Right ventricle myocardium inferior (tissue), 1 donor: ENCODE measurements at places on chromosomes 5 and 9.
A peak's percentile ranks its signal among the peaks of the same experiment; 100 is the strongest.

GRCh38 chr9:133100506-133101355 is 20.3 kb downstream of the RALGDS start:
- no peak for DNase-seq

- no peak for DNase-seq
These were observed 452.8 kb upstream of the PTGER4 start for GRCh38 chr5:40226906-40227305.

DNA sequence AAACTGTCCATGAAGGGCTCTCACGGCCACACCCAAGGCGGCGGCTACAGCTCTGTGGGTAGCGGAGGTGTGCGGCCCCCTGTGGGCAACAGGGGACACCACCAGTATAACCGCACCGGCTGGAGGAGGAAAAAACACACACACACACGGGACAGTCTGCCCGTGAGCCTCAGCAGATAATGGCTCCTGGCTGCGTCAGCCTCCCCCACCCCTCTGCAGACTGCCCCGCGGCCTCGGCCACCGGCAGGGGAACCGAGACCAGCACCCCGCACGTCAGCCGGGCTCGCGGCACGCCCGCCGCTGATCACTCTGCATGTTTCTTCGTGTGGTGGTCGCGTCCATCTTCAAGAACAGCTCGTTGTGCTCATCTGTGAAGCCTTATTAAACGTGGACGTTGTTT is 41.5 kb downstream of the TENT4A start:
- no peak for DNase-seq

DNA sequence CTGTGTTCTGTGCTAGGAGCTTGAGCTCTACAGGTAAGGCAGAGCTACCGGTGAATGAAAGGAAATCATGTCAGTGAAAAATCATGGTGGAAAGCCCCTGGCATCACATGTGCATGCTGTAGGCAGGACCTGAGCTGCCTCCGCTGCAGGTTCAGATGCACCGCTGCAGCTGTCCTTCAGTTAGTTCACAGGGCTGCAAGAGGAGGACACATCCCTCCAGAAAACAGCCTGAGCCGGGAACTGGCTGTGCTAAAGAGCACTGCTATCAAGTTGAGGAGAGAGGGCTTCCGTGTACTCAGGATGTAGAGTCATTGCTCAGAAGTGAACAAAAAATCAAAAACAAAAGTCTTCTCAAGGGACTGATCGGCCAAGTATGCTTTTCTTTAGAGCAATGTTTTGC is 138.6 kb downstream of the ERCC6L2 start:
- DNase-seq, result no peak

- no peak for DNase-seq
These were observed 120.5 kb upstream of the IRX4 start for GRCh38 chr5:2003206-2003605.

GRCh38 chr9:134555094-134555650 is 86.4 kb upstream of the COL5A1 start:
- no peak for DNase-seq

DNA sequence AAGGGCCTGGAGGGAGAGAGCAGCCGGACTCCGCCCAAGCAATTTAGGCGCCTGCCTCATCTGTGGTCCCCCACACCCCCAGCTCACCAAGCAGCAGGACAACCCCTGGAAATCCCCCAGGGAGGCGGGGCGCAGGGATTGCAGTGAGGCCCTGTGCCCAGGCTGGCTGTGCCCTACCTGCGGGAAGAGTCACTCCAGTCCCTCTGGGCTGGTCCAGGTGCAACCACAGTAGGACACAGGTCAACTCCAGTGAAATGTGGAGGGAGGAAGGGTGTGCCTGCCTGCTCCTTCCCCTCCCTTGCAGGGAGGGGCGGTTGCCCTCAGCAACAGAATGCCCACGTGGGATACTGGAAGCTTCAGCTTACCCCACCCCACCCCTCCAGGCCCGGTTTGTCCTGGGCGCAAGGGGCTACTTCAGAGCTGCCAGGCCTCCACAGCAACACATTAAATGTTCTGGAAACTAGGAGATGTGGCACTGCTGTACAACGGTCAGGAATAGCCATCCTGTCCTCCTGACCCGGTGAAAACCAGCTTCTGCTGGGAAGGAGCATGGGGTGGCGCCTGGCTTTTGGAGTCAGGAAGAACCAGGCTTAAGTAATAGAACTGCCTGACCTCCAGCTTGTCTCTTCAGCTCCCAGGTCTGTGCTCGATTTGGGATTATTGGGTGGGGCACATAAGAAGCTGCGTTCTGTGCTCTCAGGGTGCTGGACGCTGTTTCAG is 22.5 kb downstream of the ABO start:
- DNase-seq, result peak; percentile 47

DNA sequence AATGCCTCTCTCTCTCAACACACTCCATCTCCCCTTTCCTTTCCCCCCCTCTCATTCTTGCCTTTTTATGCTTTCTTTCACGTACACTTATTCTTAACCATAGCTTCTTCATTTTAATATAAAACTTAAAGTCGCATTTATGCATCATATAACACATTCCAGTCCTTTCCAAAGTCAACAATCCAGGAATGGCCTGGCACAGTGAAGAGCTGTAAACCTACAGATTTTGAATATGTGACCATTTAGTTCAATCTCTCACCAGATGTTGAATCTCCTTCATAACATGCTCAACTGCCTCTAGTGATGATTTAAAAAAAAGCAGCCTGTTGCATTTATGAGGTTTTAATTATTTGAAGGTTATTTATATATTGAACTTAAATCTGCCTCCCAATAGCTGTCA is 186.2 kb upstream of the GRAMD2B start:
- DNase-seq, result no peak

DNA sequence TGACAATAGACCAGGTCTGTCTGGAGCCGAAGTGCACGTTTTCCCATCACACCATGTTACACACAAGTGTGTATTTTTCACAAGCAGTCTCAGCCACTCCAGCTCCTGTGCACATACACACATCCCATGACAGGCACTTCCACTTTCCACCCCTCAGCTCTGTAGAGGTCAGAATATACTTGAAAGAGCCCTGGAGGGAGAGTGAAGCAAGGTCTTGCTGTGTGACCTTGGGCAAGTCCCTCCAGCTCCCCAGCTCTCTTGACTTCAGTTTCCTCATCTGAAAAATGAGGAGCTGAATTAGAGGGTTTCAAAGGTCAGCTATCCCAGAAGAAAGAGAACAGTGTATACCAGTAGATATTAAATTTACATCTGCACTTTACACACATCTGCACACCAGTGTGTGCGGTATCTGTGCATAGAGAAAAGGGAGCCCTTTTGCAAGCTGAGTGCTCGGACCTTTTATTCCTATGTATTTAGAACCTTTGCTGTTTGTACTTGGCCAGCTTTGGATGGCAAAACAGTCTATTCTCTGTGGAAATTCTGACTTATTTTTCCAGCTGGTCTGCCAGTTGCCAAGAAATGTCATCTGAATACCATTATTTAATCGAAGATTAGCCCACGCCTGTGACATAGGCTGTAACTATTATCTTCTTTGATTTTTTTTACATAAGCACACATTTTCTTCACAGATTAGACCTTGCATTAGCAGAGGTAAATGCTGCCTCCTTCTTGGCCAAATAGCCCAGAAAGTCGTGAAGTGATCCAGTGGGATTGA is 528.0 kb downstream of the BNC2 start:
- no peak for DNase-seq

GRCh38 chr5:60196385-60197113 is 303.0 kb upstream of the PDE4D start:
- DNase-seq, result peak; percentile 39

- peak; percentile 16 for DNase-seq
These were observed 25.4 kb upstream of the SARDH start for GRCh38 chr9:133763272-133764183.

DNA sequence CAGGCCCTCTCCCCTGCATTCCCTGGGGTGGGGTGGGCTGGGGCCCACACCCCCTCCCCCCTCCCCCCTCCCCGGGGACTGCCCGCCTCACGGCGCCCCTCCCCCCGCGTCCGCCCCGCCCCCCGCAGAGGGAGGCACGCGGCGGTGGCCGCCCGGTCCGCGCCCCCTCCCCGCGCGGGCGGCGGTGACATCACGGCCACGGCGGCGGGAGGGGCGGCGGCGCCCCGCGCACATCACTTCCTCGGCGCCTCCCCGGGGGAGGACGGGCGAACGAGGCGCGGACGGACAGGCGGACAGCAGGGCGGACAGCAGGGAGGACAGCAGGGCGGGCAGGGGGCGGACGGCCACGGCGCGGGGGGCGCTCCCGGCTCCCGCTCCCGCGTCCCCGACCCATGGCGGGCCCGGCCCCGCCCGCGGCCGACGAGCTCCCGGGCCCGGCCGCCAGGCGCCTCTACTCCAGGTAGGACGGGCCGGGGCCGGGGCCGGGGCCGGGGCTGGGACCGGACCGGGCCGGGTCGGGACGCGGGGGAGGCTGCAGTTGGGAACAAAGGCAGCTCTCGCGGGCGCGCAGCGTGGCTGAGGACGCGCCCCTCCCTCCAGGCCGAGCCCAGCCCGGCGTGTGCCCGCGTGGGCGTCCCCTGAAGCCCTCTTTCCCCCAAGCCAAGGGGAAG is at the start of gene GPSM1:
Gene GPSM1, plus strand, starts transcription at position 236 of the 671 bp plus-strand sequence. Its CDS starts 157 bp downstream, at position 393.
- DNase-seq, result peak; percentile 85

GRCh38 chr9:116323012-116323411 is 169.4 kb downstream of the PAPPA start:
- DNase-seq, result no peak

DNA sequence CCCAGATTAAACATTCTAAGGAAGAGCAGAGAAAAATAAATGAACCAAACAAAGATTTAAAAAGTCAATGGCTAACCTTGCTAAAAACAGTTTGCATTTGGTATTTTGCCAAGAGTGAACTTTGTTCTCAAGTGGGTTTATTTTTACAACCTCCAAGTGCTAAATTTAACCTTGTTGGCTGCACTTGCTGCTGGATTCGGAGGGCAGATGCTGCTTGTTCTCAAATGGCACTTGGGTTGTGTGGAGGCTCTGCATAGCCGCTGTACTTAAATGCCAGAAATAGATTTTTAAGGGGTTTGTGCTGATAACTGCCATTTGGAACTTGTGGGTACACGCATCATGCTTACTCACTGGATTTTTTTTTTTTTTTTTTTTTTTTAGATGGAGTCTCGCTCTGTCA is 13.3 kb upstream of the SPATA24 start:
- no peak for DNase-seq

DNA sequence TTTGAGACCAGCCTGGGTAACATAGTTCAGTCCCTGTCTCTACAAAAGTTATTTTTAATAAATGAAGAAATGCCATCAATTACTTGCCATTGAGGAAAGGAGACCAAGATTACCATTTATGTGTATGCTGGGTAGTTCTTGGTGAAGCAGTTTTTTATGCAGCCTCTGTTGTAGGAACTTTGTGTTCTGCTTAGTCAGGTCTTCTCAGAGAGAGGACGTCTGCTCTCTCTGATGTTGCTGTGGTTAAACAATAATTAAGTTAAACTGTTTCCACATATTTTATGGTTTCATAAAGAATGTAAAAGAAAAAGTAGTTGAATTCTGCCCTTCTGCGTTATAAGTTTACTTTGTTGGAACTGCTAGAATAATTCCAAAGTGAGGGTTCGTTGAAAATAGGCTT is 210.5 kb downstream of the KDM4C start:
- DNase-seq, result no peak

DNA sequence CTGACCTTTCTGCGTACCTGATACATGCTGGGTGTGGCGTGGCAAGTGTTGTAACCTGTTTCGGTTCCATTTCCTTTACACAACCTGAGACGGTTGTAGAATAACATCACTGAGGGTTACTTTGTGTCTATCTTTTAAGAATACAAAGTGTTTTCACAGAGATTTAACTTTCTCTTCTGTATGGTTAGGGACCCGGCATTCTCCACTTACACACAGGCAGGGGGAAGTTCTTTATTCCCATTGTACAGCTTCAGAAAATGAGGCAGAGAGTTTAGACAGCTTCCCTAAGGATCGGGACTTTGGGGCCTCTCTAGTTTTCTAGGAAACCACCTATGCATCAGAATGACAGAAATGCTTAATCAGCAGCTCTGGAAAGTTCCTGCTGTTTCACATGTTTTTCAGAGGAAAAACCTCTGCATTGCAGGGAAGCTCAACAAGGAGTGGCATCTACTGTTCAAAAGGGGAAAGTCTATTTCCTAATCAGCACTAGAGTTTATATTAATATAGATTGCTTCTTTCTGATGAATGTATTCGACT is 41.3 kb downstream of the CAST start:
- DNase-seq, result no peak

DNA sequence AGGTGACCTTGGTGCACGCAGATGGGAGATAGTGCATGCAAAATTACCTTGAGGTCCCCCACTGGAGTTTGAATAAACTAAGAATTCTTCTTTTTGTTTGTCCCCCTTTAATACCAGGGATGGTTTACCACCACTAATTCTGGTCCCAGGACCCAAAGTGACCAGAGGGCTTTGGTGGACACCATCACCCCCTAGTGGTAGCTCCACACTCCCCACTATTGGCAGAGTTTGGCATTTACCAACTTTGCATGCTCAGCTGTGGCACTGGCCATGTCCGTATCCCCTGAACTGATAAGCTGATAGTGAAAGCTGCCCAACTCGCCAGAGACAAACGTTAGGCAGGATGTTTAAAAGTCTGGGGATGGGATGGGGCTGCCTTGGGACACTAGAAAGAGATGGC is 3.3 kb downstream of the ASTN2 start:
- DNase-seq, result no peak

GRCh38 chr9:130561056-130561455 is 18.3 kb upstream of the FUBP3 start:
- no peak for DNase-seq

DNA sequence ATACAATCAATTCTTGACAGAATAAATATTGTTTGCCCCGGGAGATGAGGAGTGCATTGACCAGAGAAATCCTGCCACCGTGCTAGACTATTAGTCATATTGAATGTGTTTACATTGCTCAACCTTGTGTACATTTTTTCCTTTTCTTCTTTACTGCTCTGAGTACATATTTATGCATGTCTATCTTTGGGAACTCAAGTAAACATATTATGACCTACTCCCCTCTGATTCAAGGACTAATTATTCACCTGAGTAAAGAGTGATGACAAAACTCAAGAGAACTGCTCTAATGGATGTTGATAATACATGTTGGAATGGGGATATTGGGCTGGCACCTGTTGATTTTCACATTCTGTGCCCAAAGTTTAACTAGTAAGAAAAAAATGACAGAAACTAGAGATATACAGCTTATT is 3.9 kb upstream of the SPINK1 start:
- DNase-seq, result no peak

GRCh38 chr5:164214698-164215097 is 709.3 kb downstream of the MAT2B start:
- DNase-seq, result no peak

GRCh38 chr9:136339173-136339957 is 12.0 kb downstream of the GPSM1 start:
- DNase-seq, result peak; percentile 90

DNA sequence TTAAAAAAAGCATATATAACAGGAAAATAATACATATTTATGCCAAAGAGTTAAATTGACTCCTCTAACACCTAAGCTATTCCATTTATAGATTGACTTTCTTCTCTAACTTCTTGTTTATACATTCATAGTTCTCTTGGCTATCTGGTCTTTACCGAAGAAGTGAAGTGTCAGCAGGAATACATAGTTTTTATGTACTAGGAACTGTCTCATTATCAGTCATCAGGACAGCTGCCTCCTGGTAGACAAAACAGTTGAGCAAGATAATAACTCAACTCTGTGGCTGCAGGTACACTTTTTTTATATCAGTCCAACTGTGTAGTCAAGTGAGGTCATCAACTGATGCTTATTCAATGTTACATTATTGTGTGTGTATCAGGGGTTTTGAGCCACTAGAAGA is 1436.0 kb upstream of the NUDT12 start:
- DNase-seq, result no peak

- DNase-seq, result peak; percentile 63
These were observed 124.7 kb downstream of the WNK2 start for GRCh38 chr9:93308676-93309075.

- no peak for DNase-seq
These were observed 32.6 kb downstream of the NKX2-5 start for GRCh38 chr5:173202266-173202875.
